ENCODE measurements at places on chromosomes 2 and 18.

DNA sequence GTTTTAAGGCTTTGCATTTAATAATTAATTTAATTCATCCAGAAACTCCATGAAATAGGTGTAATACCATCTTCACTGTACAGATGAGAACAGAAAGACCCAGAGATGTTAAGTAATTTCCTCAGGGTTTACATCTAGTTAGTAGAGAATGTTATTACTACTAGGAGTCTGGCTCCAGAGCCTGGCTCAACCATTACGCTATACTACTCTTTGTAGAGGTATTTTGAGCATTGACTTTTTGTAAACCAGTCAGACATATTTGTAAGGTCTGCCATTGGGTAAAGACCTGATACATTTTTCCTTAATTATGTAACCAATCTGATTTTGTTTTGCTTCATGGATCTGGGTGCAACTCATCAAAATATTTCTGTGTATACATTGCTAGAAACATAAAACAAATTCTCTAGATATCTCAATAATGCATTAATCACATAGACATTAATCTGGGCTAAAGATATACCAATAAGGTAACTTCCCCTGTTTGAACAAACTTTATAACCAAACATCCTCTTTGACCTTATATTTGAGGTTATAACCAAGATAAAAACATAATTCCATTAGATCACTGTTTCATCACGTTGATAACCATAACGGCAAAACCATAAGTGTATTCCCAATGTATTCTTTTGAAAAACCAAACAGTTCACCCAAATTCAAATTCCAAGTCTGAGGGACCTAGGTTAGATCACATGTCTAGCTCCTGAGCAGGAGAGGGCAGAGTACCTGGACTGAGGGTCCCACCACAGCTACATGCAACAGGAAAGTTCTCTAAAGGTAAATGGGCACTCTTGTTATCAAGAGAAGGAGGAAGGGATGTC, 135.0 kb downstream of the IKZF2 start:
- no peak for DNase-seq

- DNase-seq: peak; percentile 61
Observed at GRCh38 chr2:174697255-174697654, 67.0 kb downstream of the CHRNA1 start.

- peak; percentile 11 for DNase-seq
Observed at GRCh38 chr2:83058683-83059082, 1400.4 kb downstream of the SUCLG1 start.

- no peak for DNase-seq
Observed at GRCh38 chr18:61464551-61465142, 131.4 kb downstream of the CDH20 start.

DNA sequence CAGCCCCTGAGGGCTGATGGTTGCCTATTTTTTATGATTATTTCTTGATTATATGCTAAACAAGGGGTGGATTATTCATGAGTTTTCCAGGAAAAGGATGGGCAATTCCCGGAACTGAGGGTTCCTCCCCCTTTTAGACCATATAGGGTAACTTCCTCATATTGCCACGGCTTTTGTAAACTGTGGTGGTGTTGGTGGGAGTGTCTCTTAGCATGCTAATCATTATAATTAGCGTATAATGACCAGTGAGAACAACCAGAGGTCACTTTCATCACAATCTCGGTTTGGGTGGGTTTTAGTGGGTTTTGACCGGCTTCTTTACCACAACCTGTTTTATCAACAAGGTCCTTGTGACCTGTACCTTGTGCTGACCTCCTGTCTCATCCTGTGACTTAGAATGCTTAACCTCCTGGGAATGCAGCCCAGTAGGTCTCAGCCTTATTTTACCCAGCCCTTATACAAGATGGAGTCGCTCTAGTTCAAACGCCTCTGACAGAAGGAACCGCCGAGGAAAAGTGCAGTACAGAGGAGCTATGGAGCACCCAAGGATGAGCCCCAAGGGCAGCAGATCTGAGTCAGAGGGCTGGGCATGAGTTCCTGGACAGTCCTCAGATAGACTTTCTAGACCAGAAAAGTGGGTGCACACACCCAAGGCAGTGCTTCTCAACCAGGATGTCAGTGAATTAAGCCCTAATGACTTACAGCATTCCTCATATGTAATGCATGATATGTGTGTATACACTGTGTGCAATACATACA, 37.1 kb upstream of the ASAP2 start:
- DNase-seq: no peak

DNA sequence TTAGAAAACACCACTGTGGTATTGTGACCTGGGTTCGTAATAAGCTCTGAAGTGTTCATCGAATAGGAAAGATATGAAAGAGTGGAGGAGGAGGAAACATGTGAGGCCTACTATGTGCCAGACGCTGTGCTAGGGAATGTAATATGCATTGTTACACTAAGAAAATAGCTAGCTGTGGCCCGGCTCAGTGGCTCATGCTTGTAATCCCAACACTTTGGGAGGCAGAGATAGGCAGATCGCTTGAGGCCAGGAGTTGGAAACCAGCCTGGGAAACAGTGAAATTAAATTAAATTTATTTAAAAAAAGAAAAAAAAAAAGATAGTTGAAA, 49.2 kb upstream of the ZNF397 start:
- no peak for DNase-seq

- no peak for DNase-seq
Observed at GRCh38 chr18:39752351-39752750, 2186.8 kb upstream of the CELF4 start.

DNA sequence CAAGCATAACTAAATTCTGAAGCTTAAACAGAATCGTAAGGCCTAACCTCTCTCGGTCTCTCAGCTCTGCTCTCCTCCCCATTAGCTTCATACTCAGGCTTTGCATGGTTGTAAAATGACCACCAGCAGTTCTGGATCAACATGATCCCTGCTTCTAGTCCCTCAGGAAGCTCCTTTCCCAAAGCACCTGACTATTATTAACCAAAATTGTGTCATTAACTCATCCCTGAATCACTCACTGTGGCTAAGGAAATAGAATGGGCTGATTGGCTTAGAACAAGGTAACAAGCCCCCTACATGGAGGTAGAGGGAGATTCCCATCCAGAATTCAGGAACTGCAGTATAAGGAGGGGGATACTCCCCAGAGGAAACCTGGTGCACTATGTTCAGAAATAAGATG, 448.3 kb downstream of the ARHGAP15 start:
- DNase-seq: no peak

Measured in HT1080 (cell line).